ENCODE measurements at places on chromosomes 2 and 18. TPM values are rescaled to one million over a fixed set of nuclear protein-coding genes. Genes with fewer than 3 reads are reported as not detected.

The FTCDNL1 gene
- 2.8 TPM for total RNA-seq

DNA sequence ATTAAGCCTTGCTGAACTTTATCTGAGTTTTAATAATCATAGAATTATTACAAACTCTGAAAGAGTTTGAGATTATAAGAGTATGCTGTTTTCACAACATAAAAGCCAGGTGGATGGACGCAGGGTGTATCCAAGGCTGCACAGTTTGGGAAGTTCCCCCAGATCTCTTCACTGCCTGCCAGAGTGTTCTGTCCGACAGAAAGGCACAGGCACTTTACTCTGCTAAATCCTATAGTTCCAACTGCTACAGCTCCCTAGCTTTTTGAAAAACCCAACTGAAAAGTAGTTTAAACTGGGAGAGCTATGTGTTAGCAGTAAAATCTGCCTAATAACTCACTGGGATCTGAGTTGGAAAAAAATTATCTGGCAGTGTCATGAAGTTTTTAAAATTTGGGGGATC, 38.0 kb downstream of the MFSD6 start:
- no peak for DNase-seq

DNA sequence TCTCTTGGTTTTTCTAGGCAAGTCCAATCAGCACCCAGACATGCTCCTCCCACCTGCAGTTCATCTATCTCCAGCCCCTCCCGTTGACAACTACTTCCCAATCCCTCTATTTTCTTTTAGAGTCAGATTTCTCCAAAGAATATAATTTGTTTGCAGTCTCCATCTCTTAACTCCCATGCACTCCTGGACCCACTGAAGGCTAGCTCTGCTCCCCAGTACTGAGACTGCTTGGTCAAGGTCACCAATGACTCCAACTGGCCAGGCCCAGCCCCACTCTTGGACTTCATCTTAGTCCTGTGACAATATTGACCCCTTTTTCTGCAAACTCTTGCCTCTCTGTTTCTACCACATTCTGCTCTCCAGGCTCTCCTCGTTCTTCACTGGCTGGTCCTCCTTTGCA, 62.0 kb downstream of the BCL2L11 start:
- no peak for DNase-seq

The RAB6D gene
- not detected for total RNA-seq

GRCh38 chr2:27208486-27209050, 3.3 kb upstream of the ATRAID start:
- no peak for DNase-seq

- no peak for DNase-seq
Measured at GRCh38 chr2:180829261-180829660, 151.1 kb upstream of the UBE2E3 start.

GRCh38 chr2:188623995-188624643, 332.4 kb downstream of the GULP1 start:
- no peak for DNase-seq

The PLGLB2 gene
- total RNA-seq, result not detected

DNA sequence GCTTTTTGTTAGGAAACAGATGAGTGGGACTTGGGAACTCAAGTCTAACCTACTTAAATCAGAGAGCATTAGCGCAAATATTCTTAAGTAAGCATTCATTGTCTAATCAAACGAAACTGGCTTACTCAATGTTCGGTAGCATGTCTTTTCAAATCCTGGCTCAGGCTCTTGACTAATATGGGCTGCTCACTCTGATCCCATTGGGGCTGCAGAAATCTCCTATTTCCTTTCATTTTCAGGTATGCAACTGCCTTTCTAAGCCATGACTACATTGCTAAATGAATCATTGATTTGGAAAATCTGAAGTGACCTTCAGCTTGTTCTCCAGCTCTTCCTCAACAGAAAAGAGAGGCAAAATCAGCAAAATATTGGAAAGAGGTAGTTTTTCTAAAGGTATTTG, 2084.4 kb upstream of the PIK3C3 start:
- no peak for DNase-seq

DNA sequence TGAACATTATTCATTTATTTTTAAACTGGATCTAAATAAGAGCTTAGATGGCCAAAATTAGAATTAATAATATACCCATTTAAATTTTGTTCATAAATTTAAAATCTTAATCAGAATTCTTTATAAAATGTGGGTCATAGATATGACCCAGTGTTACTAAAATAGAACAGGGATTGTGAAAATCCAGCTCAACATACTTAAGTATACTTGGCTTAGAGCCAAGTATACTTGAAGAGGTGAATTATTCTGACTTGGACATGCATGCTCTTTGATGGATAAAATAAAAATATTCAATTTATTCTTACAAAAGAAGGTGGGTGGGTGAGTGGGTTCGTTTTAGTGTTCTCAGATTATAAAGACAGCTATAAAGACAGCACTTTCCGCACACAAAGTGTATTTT, 70.7 kb downstream of the SPOPL start:
- DNase-seq, result no peak

DNA sequence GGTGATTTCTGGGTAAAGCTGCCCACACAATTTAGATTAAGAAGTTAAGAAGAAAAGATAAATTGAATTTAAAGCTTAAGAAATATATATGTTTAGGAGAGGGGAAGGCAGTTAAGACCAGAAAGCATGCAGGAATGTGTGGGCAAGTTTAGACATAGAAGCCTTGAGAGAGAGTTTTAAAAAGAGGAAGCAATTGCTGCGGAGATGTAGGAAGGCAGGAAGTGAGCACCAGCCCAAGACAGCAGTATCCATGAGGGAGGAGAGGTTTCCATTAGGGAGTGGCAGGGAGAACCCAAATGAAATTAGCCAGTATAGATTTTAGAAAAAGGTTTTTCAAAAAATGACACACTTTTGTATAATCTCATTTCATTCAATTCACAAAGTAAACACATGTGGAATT, 24.3 kb downstream of the DSC2 start:
- no peak for DNase-seq

The GREB1L gene
- 11.0 TPM for total RNA-seq

The STAT4 gene
- 0.05 TPM for total RNA-seq

- DNase-seq, result no peak
Measured at GRCh38 chr2:159042115-159042850, 73.8 kb downstream of the TANC1 start.

DNA sequence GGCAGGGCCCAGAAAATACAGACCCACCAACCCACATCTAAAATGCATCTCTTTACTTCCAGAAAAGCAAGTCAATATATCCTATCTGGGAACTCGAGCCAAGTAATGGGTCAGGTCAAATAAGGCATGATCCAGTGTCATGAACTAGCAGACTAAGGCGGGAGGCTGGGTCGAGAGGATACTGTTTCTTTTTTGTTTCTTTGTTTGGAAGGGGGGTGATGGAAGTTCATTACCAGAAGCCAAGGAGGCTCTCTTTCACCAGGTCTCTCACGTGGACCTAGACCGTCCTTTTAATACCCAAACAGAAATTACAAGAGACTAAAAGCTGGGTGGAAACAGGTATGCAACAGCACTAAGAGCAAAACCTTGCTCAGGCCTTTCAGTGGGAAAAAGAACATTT, 108.3 kb downstream of the HDAC4 start:
- DNase-seq, result no peak
